ENCODE measurements at places on chromosomes 16 and 17. TPM values are rescaled to one million over a fixed set of nuclear protein-coding genes. Genes with fewer than 3 reads are reported as not detected.

Gene P2RX5
- 24.8 TPM for total RNA-seq

Gene PHB1
- total RNA-seq = 281 TPM

Gene PRSS27
- 0.97 TPM for total RNA-seq

Gene CA7
- total RNA-seq = not detected

Gene CCL18
- not detected for total RNA-seq

Gene TEX14
- total RNA-seq = 0.37 TPM

Gene SPN
- 173 TPM for total RNA-seq

Gene ABCA3
- 17.6 TPM for total RNA-seq

Gene TIMP2
- total RNA-seq = 0.41 TPM

Gene LRRC46
- total RNA-seq = 0.53 TPM

Gene SUPT4H1
- 93.2 TPM for total RNA-seq

DNA sequence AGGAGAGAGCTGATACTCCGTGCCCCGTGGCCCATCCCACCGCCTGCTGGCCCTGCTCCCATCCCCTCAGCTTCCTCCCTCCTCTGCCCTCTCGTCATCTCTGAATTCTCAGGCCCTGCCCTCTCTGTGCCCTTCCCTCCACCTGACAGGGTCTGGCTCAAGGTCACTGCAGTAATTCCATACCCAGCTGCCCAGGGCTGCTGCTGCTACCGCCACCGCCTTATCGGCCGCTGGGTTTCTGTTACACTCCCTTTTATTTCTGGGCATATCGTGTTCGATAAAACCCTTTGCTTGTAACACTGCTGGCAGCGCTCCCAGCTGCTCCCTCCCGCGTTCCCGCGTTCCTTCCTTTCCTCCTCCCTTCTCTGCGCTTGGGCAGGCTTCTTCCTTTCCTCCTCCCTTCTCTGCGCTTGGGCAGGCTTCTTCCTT, 1.2 kb downstream of the EPN3 start:
- no peak for DNase-seq

DNA sequence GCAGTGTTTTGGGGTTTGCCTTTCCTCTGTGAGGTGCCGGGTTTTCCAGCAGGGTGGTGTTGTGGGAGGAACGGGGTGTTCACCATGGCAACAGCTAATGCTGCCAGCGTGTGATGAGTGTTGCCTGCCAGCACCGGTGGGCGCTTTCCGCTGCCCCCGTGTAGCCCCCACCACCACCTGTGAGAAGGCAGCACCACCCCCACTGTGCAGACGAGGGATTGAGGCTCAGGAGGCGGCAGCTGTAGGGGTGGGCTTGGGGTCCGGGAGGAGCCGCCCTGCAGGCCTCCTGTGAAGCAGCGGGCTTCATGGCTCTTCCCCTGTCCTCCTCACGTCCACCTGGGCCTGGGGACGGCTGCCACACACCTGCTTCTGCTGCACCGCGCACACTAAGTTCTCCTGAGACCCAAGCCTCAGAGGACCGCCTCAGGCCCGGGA, 5.2 kb downstream of the RAB40C start:
- no peak for DNase-seq

- DNase-seq = no peak
These were observed 102.6 kb downstream of the WSCD1 start for GRCh38 chr17:6172642-6173330.

- DNase-seq = no peak
These were observed 1.6 kb downstream of the IGF2BP1 start for GRCh38 chr17:48998587-48999440.

- DNase-seq = no peak
These were observed 11.8 kb downstream of the PLCD3 start for GRCh38 chr17:45120558-45120957.

GRCh38 chr16:4936181-4936990, 562 bp downstream of the PPL start:
- no peak for DNase-seq

- no peak for DNase-seq
These were observed 28.1 kb downstream of the ZNRF1 start for GRCh38 chr16:75026892-75027391.

DNA sequence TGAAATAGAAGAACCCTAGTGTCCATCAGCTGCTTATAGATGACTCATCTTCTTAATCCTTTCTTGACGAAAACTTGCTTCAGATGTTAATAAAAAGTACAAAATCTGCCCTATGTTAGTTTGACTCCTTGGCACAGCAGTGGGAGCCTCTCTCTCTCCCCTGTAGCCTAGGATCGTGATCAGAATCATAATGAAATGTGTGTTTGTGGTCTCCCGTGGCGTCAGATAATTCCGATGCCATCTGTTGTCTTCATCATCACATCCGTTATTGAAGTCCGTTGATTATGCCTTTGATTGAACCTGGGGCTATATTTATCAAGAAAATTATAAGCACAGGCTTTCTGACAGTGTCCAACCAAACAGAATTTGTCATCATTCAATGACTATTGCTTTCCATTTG, 102.5 kb downstream of the BMERB1 start:
- DNase-seq = no peak

- DNase-seq = no peak
These were observed 112.5 kb downstream of the MAP2K4 start for GRCh38 chr17:12133183-12133582.

DNA sequence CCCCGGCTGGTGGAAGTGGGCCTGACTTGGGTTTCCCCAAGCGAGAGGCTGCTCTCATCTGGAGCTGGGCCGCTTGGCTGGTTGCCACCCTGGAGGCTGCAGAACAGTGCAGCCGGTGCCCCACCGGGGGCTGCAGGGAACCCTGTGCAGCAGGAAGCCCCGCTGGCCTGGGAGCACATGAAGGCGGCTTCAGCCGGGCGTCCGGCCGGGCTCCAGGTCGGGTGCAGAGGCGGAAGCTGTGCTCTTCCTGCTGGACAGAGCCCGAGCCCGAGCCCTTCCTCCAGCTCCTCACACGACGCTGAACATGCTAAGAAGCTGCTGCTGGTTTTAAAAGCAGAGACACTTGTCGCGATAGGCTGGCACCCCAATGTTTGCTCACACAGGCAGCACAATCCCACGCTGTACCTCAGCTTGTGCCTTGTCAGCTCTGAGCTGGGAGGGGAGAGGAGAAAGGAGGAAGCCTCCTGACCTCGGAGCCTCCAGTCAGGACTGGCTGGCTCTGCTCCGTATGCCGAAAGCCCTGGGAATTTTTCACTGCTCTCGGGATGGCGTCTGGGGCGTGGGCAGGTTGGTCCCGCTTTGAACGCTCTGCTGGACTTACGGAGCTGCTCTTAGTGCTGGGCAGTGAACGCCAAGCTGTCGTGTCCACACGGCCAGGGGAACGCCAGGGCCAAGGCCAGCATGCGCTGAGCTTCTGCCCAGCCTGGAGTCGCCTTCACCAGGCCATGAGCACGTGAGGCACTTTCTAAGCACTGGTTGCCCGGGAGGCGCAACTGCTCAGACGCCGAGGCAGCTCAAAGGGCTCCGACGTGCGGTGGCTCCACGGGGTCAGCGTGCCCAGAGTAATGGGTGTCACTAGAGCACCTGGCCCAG, 8.8 kb downstream of the CDK5R1 start:
- DNase-seq = no peak

GRCh38 chr17:58755269-58755576, 431 bp upstream of the PPM1E start:
- no peak for DNase-seq

DNA sequence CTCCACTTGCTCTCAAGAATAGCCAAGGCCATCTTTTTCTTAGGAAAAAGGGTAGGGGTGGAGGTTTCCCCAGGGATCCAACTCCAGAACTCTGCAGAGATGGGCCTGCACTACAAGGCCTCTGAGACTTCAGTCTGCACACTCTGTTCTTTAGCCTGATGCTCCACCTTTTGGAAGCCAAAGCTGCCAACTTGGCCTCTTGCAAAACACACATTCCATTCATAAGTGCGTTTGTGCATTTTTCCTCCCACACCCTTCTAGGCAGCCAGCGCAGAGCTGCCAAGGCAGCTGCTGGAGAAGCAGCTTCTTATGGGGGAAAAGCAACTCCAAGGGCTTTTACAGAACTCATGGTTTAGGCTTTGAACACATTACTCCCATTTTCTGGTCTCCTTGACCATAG, 45.3 kb downstream of the REXO5 start:
- DNase-seq = no peak

- no peak for DNase-seq
These were observed 952.6 kb upstream of the SOX9 start for GRCh38 chr17:71168053-71168741.

DNA sequence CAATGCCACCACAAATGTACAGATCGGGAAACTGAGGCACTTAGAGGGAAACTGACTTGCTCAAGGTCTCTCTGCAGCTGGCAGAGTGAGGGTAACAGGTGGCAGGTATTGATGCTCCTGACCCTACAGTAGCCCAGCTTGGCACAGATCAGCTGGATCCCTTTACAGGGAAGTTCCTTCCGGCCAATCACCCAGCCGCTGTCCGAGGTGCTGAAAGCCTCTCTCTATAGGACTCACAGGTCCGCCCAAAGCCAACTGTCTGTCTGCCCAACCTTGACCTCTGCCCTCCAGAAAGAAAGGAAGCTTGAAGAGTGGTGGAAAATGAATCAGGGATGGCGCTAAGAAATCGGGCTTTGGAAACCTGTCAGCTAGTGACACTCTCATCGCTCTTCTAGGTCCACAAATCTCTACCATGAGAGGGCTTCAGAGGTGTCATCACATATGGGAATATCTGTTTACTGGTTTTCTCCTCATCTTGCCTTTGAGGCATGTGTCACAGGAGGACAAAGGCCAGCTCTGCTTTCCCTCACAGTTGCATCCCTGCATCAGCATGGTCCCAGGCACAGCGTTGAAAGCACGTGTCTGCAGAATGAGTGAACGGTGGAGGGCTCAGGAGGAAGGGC, 246.2 kb downstream of the KATNIP start:
- DNase-seq = no peak

GRCh38 chr17:8320990-8321389, 10.9 kb downstream of the ARHGEF15 start:
- no peak for DNase-seq

DNA sequence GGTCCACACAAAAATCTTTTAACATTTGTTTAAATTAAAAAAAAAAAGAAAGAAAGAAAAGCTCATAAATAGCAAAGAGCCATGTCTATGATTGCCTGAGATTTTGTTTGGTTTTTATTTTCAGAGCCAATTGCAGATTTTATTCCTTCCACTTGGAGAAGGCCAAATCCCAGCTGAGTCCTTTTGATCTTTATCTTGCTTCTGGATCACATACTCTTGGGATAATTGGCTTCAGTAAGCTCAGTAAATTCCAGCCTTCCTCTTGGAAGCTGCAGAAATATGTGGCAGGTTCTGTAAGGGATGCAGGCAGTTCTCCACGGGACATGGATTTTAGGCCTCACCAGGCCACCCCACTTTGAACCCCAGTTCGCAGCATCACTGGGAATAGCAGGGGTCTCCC, 63.3 kb upstream of the TMC5 start:
- DNase-seq = no peak

GRCh38 chr17:11279776-11280344, 38.8 kb downstream of the SHISA6 start:
- no peak for DNase-seq

- DNase-seq = no peak
These were observed 250.0 kb downstream of the PRKCA start for GRCh38 chr17:66552371-66552770.

- DNase-seq = no peak
These were observed 254.5 kb upstream of the ELAC2 start for GRCh38 chr17:13272296-13272695.

DNA sequence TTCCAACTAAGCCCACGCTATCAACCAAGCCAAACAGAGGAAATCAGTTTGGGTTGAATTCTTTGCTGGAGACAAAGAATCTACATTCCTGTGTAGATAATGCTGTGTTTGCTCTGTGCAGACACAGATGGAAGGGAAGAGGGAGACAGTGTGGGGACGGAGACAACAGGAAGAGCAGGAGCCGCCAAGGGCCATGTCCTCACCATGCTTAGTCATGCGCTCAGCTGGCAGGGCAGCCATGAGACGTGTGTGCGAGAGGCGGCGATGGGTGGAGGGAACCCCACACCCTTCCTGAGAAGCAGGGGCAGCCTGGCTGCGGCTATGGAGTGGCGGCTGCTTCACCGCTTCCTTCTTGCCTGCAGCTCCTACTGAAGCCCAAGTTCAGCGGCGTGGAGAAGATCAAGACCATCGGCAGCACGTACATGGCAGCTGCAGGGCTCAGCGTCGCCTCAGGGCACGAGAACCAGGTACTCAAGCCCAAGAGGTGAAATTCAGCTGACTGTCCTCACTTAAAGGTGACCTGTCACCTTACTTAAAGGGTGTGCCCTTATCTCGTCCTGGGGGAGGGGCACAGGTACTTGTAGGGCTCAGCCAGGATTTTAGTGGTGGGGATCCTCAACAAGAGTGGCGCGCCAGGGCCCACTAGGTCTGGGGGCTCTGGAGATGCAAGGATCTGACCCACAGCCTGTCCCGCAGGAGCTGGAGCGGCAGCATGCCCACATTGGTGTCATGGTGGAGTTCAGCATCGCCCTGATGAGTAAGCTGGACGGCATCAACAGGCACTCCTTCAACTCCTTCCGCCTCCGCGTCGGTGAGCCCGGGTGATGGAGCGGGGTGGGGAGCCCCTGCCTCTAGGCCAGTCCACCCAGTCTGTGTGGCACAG, 47.5 kb downstream of the ADCY7 start:
- no peak for DNase-seq

DNA sequence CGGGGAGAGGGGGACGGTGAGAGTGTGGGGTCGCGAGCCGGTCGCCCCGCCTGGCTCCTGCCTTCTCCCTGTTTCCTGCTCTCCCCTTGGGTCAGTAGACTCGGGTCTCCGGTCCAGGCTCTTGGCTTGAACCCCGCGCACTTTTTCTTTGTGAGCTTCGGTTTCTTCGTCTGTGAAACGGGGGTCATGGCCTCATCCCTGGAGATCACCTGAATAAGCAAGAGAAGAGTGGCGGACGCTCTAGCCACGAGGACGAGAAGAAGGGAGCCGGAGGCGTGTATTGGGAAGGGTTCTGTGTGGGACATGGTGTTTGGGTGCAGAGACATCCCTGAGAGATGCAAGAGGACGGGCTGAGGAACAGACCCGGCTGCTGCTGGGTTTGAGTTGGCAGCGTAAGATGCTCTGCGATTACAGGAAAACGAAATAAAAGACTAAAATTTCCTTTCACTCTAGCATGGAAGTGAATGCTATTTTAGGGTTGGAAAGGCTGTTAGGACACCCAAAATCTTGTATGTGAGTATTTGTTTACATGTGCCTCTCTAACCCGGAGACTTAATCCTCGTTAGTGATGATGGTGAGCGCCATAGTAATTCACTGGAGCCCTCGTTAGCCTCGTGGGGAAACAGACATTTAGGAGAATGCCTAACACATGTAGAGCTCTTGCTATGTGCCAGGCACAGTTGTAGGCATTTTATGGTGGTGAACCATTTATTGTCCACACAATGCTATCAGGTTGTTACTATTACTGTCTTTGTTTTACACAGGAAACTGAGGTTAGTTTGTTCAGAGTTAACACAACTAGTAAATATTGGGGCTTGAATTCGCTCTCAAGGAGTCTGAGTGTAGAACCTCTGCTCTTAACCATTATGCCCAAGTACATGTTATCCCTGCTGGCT, 646 bp downstream of the KIF22 start:
- no peak for DNase-seq

GRCh38 chr16:84071121-84071520, 28.5 kb upstream of the SLC38A8 start:
- DNase-seq = no peak

- DNase-seq = no peak
These were observed 15.0 kb upstream of the PEMT start for GRCh38 chr17:17606416-17607000.

All from GM12878 (cell line).